Esophagus squamous epithelium (tissue), 5 donors: ENCODE measurements at places on chromosomes 5 and 9. TPM values are rescaled to one million over a fixed set of nuclear protein-coding genes. Genes with fewer than 3 reads are reported as not detected.

IFNE gene
- total RNA-seq, result 3.4 TPM

SLC27A6 gene
- total RNA-seq, result 1.7 TPM

DNA sequence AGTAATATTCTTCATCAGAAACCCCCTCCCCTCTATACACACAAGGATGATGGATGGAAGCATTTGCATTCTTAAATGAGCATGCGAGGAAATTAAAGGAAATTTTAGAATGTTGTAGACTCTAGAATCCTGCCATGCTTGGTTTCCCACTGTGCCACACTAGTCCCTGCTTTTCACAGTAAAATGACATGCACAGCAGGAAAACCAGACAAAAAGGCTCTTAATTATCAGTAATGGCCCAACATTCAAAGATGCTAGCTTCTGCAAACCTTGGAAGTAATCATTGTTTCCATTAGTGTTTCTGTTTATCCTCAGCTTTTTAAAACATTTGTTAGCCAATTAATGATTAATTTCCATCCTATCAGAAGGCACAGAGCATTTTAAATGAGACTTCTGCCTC lies 255.8 kb downstream of the SLCO4C1 start:
- no peaks in the 10 kb centered on the region for H3K4me1 ChIP-seq
- DNase-seq, result no peak
- no peaks in the 10 kb centered on the region for H3K36me3 ChIP-seq
- no peak overlapping the region for H3K27ac ChIP-seq
- H3K4me3 ChIP-seq, result no peak overlapping the region

CACFD1 gene
- total RNA-seq, result 5.9 TPM

- H3K4me3 ChIP-seq, result no peak overlapping the region
- H3K27ac ChIP-seq, result no peak overlapping the region
- H3K4me1 ChIP-seq, result no peaks in the 10 kb centered on the region
Observed at GRCh38 chr5:80343067-80343466, 23.3 kb downstream of the SPZ1 start.

DNAJB5 gene
- total RNA-seq, result 6.2 TPM

GRCh38 chr9:116234081-116234480 lies 80.5 kb downstream of the PAPPA start:
- H3K36me3 ChIP-seq, result no peaks in the 10 kb centered on the region
- no peaks in the 10 kb centered on the region for H3K4me1 ChIP-seq
- H3K27me3 ChIP-seq, result no peaks in the 10 kb centered on the region
- H3K27ac ChIP-seq, result no peak overlapping the region
